ENCODE measurements at places on chromosomes 4 and X.
A peak's percentile ranks its signal among the peaks of the same experiment; 100 is the strongest.

GRCh38 chr4:173211222-173211621, 42.6 kb downstream of the GALNT7 start:
- no peak for DNase-seq

DNA sequence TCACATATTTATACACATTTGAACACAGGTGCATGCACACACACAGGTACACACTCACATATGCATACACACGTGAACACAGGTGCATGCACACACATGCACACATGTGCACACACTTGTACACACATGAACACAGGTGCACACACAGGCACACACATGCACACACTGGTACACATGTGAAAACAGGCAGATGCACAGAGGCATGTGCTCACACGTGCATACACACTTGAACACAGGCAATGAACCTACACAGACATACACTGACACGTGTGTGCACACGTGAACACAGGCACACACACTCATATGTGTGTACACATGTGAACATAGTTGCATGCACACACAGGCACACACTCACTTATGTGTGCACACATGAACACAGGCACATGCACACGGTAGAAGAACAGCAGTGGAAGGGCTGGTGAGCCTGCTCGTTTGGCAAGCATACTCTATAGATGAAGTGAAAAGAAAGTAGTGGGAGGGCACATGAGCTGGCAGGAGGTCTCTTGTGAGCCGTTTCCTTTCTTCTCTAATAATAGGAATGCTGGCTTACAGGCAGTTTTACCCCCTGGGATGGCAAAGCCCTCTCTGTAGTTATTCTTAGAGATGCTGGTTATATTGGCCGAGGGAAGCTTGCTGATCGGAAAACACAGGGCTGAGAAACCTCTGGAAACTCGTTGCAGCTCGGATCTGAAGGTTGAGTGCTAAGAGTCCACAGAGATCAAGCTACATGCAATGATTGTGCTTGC, 279.6 kb upstream of the CLNK start:
- no peak for DNase-seq

DNA sequence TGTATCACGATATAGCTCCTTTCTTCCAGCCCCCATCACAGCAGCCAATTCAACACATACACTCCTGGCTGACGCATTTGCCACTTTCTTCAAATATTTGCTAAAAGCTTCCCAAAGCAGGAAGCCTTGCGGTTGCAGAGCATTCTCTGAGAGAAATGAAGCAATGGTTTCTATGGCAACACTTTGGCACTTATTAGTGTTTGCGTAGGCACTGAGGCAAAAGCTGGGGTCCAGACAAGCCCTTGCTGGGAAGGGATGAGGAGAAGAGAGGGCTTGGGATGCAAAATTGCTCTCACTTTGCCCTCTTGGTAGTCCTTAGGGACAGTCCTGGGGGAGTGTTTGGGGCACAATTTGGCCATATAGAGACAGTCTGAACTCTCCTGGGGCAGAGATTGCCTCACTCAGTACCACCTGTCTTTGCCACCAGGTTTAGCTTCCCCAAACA, 55.0 kb upstream of the PAK3 start:
- peak; percentile 14 for DNase-seq

DNA sequence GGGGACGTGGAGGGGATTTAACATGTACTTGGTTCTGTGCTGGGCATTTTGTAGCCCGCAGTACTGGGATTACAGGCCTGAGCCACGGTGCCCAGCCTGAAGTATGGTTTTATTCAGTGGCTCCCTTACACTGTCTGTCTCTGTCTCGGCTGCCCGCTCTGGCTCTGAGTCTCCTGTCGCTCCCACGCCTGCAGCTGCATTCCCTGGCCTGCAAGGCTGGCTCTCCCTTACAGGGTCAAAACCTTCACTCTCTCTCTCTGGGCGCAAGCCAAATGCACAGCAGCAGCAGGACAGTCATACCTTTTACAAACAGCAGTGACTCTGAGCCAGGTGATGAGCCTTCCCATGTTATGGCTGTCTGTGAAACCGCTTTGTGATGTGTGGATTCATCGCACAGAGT, 72.1 kb downstream of the HTRA3 start:
- DNase-seq, result no peak

DNA sequence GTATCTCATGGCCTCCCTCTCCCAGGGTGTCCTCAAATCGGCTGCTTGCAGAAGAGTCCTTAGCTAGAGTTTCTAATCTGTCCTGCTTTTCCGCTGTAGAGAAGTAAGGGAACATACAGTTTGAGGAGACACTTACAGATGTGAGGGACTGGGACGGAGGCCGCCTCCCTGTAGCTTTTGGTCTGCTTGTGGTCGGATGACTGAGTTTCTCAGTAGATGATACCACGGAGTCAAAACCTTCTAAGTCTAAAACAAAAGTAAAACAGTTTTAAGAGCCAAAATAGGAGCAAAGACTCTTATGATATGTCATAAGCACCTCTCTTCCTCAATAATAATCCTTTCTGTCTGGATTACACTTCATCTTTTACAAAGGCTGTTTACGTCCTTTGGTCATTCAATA, 34.5 kb upstream of the MAP3K15 start:
- no peak for DNase-seq

DNA sequence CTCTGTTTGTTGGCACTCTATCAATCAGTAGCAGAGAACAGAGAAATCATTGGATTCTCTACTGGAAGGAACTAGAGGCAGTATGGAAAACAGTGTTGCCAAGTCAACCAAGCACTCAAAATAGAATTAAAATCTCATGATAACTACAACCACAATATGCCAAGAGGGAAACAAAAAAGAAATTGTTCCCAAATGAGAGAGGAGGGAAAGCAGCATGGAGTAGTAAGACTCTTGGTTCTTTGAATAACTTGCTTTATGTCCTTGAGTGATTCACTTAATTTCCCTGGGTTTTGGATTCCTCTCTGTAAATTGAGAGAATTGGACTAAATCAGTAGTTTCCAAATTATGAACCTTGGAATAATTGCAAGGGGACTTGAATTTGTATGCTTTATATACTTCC, 285.5 kb upstream of the ANKRD50 start:
- no peak for DNase-seq

- DNase-seq, result no peak
Measured at GRCh38 chr4:8019396-8020365, 80.0 kb upstream of the AFAP1 start.
